ENCODE measurements at places on chromosomes 1 and 21.

DNA sequence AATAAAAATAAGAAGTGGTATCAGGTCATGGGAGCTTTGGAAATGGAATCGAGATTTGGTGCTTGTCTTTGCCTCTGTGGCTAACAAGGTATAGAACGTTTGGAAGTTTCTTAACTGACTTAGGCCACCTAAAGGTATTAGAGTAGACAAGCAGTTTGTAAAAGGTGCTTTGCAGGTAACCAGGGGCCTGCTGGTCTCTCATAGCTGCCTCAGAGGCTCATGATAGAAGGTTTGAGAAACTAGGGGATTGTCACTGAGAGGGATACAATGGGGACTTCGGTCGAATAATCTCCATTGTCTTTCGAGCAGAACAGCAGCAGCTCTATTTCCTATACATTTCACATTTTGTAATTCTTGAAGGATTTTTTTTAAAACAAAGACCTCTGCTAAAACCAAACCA is 37.6 kb downstream of the C21orf91 start:
- DNase-seq = no peak

- no peak for DNase-seq
Measured at GRCh38 chr1:185249563-185249962, 67.5 kb downstream of the IVNS1ABP start.

DNA sequence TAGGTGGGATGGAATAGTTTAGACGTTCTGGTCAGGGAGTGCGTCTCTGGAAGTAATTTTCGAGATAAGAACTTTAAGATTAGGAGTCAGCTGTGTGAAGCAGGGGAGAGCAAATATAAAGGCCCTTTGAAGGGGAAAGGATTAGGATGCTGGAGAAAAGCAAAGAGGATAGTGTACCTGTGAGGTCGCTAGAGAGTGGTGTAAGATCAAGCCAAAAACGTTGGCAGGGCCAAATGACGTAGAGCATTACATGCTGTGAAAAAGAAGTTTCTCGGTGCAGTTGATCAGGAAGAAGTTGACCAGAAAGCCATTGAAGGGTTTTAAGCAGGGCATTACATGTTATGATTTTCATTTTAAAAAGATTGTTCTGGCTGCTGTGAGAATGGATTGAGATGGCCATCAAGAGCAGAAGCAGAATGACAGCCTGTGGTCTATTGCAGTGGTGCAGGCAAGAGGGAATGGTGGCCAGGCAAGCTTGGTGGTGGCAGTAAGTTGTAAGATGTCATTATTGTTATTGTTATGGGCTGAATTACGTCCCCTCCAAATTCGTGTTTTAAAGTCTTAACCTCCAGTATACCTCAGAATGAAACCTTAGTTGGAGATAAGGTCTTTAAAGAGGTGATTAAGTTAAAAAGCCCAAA is 113.6 kb upstream of the KIF26B start:
- no peak for DNase-seq

DNA sequence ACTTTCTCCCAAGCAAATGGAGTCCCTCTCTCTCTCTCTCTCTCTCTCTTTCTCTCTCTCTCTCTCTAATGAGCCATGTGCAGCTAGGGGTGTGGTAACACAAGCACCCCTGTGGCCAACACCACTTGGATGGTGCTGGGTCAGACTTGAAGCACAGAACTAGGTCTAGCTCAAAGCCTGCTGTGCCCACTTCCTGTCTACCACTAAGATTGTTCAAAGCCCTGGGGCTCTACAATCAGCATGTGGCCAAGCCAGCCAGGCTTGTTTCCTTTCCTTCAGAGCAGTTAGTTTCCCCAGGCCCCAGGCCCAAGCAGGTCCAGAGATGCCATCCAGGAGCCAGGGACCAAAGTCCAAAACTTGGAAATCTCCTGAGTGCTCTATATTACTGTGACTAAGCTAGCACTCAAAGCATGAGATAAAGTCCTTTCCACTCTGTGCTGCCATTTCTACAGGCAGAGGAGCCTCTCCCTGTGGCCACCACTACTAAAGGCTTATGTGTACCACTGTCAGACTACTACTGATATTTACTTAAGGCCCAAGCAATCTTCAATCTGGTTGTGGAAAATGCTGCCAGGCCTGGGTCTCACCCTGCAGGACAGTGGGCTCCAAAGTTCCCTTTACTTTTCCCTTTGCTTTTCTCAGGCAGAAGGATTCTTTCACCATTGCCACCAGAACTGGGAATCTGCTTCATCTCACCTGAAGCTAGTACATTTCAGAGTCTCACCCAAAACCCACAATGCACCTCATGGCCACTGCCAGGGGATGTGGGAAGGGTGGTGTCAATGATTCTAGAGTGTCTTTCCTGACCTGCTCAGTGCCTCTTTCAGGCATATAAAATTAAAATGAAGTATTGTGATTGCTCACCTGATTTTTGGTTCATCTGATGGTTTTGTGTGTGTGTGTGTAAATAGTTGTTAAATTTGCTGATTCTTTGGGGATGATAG is 999.5 kb downstream of the NCAM2 start:
- no peak for DNase-seq

DNA sequence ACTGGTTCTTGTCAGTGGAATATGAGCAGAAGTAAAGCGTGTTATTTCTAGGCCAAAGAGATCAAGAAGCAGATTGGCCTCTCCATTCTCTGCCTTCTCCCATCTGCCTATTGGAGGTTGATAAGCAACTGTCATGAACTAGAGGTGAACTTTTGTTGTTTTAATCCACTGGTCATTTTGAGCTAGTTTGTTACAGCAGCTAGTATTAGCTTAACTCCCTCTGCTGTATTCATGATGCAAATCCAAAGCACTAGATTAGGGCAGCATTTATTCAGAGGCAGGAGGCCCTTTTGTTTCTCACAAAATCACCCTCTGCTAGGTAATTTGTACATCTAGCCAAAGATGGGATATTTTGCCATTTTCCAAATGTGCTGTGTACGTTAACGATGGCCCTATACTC is 97.3 kb upstream of the DPT start:
- no peak for DNase-seq

DNA sequence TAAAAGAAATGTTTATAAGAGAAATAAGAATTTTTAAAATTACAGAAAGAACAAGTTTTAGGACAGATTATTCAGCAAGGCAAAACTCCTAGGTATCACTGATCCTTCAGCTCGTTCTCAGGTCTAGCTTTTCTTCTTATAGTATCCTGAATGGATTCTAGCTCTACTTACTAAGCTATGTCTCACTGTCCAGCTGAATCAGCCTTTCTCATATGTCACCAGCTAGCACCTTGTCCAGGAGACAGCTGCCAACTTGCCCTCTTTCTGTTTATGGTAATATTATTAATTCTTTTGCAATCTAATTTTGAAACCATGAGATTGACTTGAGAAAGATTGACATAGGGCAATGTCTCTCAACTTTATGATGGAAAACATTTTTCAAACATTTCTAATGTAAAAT is 159.9 kb downstream of the LYPLAL1 start:
- DNase-seq = no peak

GRCh38 chr1:57949168-57949567 is 525.3 kb upstream of the DAB1 start:
- DNase-seq = no peak

DNA sequence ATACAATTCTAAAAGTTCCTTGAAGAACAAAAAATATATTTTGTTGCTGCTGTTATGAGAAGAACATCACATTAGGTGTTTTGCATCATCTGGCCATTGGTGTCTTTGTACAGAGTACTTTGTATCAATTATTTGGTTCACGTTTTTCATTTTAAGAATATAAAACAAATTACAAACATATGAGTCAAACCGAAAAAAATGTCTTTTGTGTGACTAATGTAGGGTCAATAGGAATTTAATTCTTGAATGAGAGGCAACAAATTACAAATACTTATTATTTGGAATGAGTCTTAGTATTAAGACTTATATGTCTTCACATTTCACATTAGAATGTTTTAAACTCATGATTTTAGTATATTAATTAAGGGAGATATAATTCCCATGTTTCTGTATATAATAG is 54.8 kb downstream of the NR5A2 start:
- DNase-seq = no peak

GRCh38 chr21:35475762-35476161 is 426.7 kb upstream of the RUNX1 start:
- DNase-seq = no peak

- DNase-seq = no peak
Measured at GRCh38 chr1:21097729-21098128, 79.0 kb downstream of the EIF4G3 start.

GRCh38 chr1:39954870-39955546 is at the start of gene MFSD2A:
Gene MFSD2A, plus strand, starts transcription at chr1:39955145. Its CDS starts 148 bp downstream, at chr1:39955293.
- peak; percentile 95 for DNase-seq

DNA sequence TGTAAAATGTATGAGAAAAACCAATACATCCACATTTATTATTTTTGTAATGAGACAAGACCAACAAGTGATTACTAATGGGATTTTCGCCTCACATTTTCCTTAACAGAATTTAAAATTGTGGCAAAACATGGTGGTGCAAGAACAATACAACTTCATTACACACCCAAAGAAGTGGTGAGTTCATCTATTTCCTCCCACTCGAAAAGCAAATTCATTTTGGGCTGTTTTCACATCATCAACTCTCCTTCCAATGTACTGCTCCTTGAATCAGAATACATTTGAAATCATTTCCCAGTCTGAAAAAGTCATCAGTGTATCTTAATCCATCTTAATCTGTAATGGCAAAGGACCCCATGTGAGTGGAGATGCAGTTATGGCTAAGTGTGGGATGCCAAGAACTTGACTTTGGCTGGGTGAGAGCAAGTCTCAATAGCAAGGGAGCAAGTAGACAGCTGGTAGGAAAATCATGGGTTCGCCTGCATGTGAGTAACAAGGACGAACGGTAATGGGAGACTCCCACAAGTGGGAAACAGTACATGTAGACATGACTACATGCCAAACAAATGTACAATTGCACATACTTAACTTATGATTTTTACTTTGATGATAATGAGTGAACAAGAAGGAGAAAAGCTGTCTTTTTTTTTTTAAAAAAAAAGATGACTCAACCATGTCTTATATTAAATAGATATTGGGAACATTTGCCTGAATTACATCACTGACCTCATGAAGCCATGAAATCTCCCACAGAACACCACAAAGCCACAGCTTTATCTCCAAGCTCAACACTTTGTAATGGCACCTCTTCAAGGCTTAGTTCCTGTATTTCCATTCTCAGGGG is 46.0 kb downstream of the RUNX1 start:
- no peak for DNase-seq

GRCh38 chr1:179061360-179062282 is 20.2 kb upstream of the TOR3A start:
- no peak for DNase-seq

DNA sequence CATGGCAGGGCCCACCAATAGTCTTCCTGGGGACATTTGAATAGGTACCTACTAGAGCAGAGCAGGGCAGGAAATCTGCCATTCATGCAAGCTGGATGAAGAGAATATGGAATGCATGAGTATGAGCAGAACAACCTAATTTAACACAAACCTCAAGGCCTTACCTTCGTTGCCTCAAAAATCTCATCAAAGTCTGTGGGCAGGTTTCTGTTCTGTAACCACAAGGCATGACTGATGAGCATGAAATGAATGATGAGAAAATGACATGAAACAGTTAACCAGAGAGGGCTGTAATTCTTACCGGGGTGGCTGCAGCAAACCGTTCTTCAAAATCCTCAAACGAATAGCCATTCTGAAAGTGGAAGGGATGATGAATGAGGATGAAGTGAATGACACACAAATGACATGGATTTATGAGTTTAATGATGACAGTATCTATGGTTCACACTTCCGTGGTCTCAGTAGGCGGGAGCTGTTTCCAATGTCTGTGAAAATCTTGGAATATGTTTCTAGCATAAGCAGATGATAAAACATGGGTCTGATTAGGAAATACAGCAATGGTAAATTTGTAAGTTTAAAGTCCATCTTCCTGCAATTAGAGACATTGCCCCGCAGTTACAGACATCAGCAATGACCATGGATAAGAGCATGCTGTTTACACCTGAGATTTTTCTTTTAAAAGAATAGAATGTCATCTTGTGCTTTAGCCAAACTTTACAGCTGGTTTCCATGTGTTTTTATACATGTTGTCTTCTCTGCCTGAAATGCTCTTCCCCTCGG is 67.6 kb upstream of the C8B start:
- DNase-seq = no peak

DNA sequence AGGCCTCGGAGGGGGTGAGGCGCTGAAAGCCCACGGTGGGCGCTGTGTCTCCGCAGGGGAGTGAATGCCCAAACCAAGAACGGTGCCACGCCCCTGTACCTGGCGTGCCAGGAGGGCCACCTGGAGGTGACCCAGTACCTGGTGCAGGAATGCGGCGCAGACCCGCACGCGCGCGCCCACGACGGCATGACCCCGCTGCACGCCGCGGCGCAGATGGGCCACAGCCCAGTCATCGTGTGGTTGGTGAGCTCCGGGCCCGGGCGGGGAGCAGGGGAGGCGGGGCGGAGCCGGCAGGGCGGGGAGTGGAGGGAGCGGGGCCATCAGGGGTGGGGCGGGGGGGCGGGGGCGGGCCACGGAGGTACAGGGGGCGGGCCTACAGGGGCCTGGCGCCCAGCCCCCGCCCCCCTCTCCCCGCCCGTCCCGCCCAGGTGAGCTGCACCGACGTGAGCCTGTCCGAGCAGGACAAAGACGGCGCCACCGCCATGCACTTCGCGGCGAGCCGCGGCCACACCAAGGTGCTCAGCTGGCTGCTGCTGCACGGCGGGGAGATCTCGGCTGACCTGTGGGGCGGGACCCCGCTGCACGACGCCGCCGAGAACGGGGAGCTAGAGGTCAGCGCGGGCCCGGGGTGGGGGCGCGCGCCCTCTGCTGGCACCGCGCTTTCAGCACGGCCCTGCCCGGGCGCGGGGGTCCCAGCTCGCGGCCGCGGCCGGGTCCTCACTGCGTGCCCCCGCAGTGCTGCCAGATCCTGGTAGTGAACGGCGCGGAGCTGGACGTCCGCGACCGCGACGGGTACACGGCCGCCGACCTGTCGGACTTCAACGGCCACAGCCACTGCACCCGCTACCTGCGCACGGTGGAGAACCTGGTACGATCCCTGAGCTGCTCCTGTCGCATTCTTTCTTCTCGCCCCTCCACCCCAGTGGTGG is 15.9 kb downstream of the ESPN start:
- DNase-seq = no peak

DNA sequence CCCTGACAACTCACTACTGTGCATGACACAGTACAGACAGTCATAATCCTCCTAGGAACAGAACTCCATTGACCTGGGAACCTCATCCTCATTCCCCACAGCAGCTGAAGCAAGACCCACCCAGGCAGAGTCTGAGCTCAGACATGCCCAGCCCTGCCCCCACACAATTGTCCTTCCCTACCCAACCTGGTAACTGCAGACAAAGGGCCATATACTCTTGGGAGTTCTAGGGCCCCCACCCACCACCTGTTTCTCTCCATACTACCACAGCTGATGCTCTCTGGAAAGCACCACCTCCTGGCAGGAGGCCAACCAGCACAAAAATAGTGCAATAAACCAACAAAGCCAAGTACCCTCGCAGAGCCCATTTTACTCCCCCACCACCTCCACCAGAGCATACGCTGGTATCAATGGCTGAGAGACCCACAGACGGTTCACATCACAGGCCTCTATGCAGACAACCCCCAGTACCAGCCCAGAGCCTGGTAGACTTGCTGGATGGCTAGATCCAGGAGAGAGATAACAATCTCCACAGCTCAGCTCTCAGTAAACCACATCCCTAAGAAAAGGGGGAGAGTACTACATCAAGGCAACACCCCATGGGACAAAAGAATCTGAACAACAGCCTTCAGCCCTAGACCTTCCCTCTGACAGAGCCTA is 159.7 kb upstream of the CXADR start:
- DNase-seq = no peak

GRCh38 chr1:201645956-201646355 is 107.0 kb downstream of the NAV1 start:
- no peak for DNase-seq

GRCh38 chr1:17567582-17567981 is 28.1 kb downstream of the ARHGEF10L start:
- DNase-seq = no peak
